ENCODE measurements at places on chromosomes 4 and X.

DNA sequence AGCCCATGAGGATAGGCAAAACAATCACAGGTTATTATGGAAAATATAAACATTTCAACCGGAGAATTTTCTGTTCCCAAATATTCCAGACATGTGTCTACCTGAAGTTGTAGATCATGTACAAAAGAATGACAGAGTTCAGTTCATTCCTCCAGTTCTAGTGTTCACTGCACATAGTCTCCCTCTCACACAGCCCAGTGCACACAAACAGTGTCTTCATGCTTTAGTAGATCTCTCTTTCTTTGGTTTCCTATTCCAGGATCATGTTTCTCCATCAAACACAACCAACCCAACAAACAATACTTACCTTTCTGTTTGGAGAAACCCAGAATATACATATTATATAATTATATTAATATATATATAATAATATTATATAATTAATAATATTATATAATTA lies 671.9 kb downstream of the TRIML1 start:
- no peak for DNase-seq

DNA sequence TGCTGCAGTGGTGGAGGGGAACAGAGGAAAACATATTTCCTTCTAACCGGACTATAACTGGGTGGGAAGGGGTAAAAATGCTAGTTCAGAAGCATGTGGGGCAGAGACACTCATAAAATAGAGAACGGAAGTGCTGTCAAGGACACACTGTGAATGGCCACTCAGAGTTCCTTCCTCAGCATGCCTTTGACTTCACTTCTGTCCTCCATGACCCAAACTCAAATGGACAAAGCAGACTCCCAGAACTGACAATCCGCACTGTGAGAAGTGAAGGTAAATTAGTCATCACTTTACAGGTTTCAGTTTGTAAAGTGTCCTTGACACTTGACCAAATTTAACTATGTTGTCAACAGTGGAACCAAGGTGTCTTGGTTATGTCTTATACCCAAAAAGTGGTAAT lies 30.2 kb upstream of the ELF2 start:
- DNase-seq, result no peak

GRCh38 chr4:114538012-114538617 lies 60.5 kb upstream of the UGT8 start:
- DNase-seq, result no peak

DNA sequence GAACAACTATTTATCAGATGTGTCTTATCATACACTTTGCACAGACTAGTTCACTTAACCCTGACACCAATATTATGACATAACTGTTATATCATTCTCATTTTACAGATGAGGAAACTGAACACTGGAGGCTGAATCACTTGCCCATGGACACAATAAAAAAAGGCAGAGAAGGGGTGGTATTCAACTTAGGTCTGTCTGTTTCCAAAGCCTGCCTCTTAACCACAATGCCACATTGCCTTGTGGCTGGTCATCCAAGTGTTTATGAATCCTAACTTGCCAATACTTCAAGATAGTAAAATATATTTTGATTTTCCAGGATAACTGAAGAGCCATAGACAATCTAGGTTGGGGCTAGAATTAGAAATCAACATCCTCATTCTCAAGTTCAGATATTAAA lies 327.8 kb downstream of the NR3C2 start:
- DNase-seq, result no peak

- no peak for DNase-seq
These were observed 105.1 kb upstream of the LIMCH1 start for GRCh38 chr4:41432881-41433280.

DNA sequence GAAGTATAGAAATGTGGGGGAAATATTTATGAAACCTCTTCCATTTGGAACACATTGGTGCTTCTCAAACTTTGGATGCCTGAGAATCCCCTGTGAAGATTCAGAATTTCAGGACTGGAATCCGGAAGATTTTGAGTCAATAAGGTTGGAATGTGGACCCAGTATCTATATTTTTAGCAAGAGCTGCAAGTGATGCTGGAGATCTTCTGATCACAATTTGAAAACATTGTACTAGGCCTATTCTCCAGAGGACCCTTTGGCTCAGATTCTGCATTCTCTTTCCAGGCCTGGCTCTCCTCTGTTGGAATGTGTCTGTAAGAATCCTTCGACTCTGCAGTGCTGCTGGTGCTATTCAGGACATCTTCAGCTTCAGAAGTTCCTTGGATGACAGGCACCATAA lies 2.4 kb upstream of the PKD2 start:
- no peak for DNase-seq

DNA sequence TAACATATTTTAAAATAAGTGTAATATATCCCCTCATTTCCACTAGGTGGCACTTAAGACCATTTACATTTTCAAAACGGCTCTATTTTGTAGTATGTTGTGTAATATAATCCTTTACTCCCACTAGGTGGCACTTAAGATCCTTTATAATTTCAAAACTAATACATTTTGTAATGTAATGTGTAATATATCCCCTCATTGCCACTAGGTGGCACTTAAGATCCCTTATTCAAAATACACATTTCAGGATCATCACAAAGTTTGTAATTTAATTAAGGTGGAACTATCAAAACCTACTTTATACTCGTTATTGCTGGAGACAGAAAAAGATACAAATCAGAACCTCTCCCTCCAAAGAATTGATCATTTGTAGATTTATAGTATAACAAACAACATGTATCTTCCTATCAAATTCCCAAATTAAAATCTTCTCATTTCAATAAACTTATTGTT lies 132.5 kb downstream of the ARHGAP6 start:
- DNase-seq, result peak; percentile 97

- peak; percentile 62 for DNase-seq
These were observed 295.4 kb downstream of the CFAP47 start for GRCh38 chrX:36214924-36215323.

DNA sequence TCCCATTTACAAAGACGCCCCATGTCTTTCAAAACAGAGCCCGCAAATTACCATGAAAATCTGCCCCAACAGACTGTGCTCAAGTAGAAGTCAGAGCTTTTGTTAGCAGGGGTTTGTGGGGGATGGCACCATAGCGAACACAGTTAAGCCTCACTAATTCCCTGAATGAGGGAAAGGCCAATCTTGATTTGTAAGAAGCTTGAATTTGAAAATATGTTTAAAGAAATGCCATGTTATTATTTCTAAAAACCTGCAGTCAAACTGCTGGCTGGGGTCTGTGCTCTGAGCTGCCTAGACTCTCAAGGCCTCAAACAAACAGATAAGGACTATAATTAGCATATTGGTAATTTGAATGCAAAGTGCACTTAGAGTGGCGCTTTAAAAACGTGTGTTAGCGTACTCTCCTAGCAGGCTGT lies 9.4 kb upstream of the PAK3 start:
- DNase-seq, result peak; percentile 4

DNA sequence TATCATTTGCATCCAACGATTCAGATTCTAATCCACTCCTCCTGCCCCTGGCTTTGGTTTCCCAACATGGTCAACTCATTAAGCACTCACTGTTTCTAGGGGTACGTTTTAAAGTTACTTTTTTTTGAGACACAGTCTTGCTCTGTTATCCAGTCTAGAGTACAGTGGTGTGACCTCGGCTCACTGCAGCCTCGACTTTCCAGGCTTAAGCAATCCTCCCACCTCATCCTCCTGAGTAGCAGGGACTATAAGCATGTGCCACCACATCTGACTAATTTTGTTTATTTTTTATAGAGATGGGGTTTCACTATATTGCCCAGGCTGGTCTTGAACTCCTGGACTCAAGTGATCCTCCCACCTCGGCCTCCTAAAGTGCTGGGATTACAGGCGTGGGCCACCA lies 48.9 kb downstream of the TMEM156 start:
- DNase-seq, result no peak

DNA sequence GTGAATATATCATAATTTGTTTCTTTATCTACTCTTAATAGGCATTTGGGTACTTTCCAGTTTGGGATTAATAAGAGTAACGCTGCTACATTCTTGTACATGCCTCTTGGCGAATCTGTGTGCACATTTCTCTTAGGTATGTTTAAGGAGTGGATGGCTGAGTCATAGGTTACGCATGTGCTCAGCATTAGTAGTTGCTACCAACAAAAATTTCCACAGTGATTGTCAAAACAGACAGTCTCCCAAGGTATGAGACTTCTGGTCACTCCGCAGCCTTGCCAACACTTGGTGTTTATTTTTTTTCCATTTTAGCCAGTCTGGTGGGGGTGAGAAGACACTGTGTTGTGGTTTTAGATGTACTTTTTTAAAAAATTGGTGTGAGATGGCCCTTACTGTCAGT lies 44.6 kb downstream of the FGFBP1 start:
- no peak for DNase-seq

GRCh38 chr4:79178760-79179159 lies 147.1 kb downstream of the NAA11 start:
- no peak for DNase-seq

DNA sequence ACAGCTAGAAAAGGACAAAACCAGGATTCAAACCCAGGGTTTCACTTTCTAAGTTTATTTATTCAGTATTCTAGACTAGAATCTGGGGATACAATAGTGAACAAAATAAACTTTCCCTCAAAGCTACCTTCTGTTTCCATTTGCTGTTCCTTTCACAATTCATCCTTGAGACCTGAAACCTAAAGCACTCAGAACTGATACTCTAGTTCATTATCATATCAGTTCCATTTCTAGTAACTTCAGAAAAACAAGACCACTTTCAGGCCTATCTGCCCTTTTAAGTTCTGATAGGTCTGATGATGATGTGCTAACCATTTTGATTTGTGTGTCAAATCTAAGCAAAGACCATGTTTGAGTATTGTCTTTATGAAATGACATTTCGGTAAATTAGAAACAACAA lies 7.8 kb upstream of the XK start:
- no peak for DNase-seq

DNA sequence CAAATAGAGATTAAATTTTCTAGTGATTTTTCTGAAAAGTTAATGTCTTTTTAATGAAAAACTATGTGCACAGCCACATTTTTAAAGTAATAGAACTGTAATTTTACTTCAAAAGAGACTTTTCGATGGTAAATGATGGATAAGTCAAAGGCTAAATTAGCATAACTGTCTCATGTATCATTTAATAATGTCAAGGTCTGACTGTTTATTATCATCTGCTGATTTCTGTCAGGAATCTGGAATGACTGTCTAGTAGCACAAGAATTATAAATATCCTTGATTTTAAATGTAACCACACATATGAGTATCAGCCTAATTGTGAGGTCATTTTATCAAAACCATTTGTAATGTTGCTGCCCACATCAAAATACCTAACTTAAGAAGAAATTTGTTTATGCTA lies 333.8 kb downstream of the EPHA5 start:
- DNase-seq, result no peak

DNA sequence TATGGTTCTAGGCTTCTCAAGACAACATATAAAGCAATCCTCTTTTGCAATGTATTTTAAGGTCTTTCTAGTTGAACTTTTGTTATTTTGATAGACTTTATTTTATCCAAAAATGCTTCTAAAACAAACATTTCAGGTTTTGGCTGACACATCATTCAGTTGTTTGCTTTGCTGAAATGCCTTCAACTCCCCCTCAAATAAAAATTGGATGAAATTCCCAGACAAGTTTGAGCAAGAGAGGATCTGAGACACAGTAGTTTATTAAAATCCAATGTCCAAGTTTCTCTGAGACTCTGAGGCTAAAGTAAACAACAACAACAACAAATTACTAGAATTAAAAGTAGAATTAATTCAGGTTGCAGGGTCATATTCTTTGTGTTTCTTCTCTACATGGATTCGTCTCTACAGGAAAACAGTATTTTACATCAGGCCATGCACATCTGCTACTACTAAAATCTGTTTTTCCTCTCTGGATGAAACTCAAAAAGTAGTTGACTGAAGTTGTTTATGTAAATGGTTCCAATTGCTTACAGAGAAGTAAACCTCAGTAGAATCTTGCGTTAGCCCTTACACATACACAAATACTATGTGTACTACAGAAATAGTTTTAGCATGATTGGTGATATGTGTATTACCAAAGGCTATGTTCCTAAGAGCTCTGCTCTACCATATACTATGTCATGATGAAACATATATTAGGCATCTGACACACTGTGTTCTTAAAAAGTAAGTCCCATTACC lies 64.9 kb downstream of the PRSS12 start:
- DNase-seq, result no peak

DNA sequence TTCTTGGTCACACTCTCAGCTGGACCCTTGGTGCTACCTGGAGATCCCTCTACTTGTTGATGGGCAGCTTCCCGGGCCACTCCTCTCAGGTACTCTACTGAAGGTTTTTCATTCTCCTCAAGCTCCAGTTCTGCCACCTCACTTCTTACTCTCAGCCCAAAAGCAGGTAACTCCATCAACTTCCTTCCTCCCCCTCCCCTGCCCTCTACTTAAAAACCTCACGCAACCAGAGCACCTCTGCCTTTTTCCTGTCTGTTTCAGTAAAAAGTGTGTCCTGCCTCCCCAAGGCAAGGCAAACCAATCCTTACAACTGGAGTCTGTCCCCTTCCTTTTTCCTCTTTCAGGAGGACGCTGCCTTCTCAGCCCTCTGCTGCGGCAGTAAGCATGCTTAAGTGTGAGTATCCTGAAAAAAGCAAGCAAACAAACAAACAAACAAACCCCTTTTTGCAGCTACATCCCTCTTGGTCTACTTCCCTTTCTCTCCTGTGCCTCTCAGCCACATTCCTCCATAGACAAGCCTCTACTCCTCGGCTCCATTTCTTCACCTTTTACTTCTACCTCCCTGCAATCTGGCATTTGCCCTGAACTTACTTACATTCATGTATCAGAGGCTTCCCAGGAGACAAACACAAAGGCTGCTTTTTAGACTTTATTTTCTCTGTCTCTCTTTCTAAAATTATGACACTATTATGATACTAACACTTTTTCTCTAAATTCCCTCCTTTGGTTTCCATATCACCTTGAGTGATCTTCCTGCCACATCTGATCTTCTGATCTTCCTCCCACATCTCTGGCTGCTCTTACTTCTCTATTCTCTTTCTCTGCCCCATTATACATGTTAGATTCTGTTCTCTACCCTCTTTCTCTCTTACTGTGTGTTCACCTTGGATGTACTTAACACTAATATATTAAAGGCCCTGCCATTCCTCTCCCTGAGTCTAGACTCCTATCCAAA lies 5.4 kb downstream of the ALPK1 start:
- DNase-seq, result no peak

GRCh38 chr4:86160426-86160825 lies 199.4 kb downstream of the MAPK10 start:
- DNase-seq, result no peak

DNA sequence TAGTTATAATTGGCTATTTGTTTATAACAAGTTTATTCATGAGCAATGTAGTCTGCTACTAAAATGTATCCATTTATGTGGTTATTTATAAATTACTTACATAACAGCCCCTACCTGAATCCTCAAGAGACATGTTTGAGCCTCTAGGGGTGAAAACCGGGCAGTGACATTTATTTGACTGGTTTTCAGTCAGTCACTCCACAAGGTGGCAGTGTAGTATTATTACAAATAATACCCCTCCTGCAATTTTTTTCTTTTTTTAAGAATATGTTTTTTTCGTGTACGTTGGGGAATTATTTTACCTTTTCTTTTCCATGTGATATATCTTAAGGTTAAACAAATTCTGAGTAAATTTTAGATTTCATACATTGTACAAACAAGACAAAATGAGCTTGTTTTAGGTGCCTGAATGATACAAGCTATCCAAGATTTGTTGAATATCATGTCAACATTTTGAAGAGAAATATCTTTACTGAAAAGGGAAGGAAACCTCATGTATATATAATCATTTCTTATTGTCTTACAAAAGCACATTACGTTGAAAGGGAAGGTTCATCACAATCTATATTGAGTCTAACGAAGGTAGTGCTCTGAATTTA lies 598.7 kb upstream of the TECRL start:
- peak; percentile 14 for DNase-seq

All from NCI-H1417 treated with DMSO at 0.1 percent for 48 hours (cell line).